ENCODE measurements at places on chromosomes 12 and 14.

DNA sequence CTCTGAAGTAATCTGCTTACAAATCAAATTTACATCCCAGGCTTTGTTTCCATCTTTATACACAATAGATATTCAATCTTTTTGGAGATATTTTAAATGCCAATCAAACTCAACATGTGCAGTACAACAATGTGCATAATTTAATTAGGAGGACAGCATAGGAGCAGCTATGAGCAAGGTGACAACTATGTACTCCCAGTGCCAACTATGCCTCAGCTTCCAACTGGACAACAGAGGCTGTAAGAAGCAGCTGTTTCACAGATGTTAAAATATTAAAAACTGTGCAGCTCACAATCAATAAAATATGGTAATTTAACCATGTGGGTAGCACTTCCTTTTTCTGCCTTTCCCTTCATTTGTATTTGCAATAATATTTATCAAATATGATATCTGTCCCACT is 99.9 kb downstream of the ST8SIA1 start:
- no peak for DNase-seq

DNA sequence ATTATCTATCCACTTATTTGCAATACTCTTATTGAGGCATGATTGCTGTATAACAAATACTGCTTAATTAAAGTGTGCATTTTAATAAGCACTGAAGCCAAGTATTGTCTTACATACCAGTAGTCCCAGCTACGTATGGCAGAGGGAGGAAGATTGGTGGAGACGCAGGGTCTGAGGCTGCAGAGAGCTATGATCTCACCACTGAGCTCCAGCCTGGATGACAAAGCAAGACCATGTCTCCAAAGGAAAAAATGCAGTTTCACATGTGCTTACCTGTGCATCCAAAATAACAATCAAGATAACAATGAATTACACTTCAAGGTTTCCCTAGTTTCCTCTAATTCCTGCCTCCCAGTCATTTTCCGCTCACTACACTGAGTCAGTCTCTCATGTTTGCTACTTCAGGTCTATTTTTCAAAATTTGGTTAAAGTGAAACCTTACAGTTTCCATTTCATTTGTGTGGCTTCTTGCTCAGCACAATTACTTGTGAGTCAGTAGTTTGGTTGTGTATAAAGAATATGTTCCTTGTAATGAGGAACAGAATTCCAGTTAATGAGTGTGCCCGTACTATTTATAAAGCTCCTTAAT is 1250.1 kb downstream of the TMEM121 start:
- peak; percentile 42 for DNase-seq

- DNase-seq: no peak
Observed at GRCh38 chr12:84891106-84891838, 21.3 kb downstream of the SLC6A15 start.

GRCh38 chr12:62113366-62114011 is 146.7 kb upstream of the USP15 start:
- no peak for DNase-seq

DNA sequence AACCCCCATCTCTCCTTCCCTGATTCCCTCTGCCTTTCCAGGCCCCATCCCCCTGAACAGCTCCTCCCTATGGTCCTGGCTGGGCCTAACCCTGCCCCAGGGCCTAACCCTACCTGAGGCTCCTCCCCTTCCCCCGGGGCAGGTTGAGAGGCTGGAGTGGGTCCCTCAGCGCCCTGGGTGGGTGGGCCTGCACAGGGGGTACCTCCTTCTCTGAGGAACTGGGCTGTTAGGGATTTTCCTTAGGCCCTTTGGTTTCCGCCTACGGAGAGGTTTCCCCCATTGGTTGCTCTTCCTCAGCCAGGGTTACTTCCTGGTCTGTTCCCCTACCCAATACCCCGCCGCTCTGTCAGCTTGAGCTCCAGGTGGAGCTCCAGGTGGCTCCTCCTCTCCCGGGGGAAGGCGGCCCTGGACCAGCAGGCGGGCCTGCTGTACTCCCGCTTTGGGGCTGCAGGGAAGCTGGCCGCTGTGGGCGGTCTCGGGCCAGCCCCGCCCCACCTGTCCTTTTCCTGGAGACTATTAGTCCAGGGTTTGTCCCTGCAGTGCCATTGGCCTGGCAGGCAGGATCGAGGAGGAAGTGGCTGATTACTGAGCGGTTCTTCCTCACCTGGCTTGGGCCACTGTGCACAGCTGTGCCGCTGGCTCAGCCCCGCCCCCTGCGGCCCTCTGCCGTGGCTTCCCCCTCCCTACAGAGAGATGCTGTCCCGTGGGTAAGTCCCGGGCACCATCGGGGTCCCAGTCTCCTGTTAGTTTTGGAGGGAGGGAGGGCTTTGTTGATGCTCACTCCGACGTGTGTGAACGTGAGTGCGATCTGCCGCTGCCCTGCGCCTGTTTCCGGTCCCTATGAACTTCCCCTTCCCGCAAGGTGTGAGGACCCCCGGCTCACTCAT is 2.5 kb downstream of the C12orf57 start:
- DNase-seq: peak; percentile 49

DNA sequence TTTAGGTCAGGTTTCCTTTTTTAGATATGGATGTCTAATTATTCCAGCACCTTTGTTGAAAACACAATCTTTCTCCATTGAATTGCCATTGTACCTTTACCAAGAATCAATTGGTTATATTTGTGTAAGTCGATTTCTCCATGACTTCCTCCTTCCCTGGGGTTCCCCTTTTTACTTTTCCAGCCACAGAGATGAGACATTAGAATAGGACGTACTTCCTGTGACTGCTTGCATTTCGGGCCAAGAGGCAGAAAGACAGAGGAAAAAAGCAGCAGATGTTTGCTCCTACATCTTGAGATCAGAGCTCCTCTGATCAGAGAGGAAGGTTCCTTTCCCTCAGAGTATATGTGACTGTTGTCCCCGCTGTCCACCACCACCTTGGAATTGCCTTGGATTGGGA is 453.7 kb upstream of the RGS6 start:
- no peak for DNase-seq

- DNase-seq: no peak
Observed at GRCh38 chr14:60974090-60974651, 6.7 kb downstream of the TRMT5 start.

- DNase-seq: no peak
Observed at GRCh38 chr12:11749943-11750690, 100.6 kb downstream of the ETV6 start.

- DNase-seq: no peak
Observed at GRCh38 chr12:11158885-11159444, 12.0 kb upstream of the SMIM10L1 start.

DNA sequence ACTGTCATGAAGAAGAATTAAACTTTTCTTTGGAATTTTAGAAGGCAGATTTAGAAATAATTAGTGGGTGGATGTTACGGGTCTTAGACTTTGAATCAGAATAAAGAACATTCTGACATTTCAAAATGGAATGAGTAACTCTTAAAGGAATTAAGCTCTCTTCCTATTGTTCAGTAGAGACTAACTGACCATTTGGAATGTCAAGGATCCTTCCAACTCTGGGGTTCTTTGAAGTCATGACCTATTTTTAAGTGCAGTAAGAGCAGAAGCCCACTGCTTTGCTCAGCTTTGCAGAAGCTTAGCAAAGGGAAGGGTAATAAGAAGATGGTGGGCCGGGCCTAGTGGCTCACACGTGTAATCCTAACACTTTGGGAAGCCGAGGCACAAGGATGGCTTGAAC is 4.0 kb downstream of the CHURC1 start:
- no peak for DNase-seq

GRCh38 chr12:111791507-111791906 is 24.8 kb downstream of the ALDH2 start:
- no peak for DNase-seq

- DNase-seq: no peak
Observed at GRCh38 chr12:101322480-101322879, 42.6 kb downstream of the UTP20 start.

GRCh38 chr12:26566675-26567074 is 266.3 kb downstream of the ITPR2 start:
- no peak for DNase-seq

- no peak for DNase-seq
Observed at GRCh38 chr14:86902176-86902950, 1090.6 kb downstream of the GALC start.

GRCh38 chr14:21208554-21208953 is 52.7 kb upstream of the OR5AU1 start:
- no peak for DNase-seq

DNA sequence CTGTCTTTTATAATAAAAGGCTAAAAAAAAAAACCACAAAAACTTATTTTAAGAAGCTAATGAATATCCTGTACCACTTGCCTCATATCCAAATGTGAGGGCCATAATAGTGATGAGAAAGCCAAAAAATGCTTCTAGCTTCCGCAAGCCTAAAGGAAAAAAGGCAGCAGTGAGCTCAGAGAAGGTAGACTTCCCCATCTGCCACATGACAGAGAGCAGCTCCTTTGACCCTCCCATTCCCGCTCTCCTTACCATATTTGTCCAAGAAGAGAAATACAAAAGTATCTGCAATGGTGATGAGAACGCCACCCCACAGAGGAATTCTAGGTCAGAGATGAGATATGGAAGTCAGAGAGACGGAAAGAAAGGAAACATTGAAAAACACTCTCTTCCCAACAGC is 27.1 kb downstream of the SLC11A2 start:
- DNase-seq: no peak

- no peak for DNase-seq
Observed at GRCh38 chr12:6068227-6068626, 56.2 kb downstream of the VWF start.

GRCh38 chr14:76203086-76204001 is 51.6 kb downstream of the GPATCH2L start:
- DNase-seq: no peak

DNA sequence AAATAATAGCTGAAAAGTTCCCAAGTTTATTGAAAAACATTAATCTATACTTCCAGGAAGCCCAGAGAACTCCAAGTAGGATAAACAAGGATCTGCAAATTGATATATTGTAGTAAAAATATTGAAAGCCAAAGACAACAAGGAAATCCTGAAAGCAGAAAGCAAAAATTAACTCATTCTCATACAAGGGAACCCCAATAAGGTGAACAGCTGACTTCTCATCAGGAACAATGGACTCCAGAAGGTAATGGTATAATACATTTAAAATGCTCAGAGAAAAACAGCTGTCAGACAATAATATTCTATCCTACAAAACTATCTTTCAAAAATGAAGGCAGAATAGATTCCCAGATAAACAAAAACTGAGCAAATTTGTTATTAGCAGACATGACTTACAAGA is 138.1 kb upstream of the BMP4 start:
- no peak for DNase-seq

- DNase-seq: no peak
Observed at GRCh38 chr14:102088012-102088792, 1.4 kb upstream of the HSP90AA1 start.

- DNase-seq: no peak
Observed at GRCh38 chr12:79566452-79567174, 124.2 kb downstream of the PAWR start.

GRCh38 chr14:105589161-105589925 is 63.0 kb downstream of the TMEM121 start:
- no peak for DNase-seq

DNA sequence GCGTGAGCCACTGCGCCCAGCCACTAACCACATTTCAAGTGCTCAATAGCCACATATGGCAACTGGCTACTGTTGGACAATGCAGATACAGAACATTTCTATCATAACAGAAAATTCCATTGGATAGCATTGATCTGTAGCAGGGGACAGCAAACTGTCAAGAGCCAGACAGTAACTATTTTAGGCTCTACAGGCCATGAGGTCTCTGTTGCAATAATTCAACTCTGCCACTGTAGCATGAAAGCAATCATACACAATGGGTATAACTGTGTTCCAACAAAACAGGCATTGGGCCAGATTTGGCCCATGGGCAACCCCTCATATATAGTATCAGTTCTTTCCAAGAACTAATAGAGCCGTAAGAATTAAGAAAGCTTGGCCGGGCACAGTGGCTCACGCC is 8.0 kb downstream of the CSRNP2 start:
- no peak for DNase-seq

DNA sequence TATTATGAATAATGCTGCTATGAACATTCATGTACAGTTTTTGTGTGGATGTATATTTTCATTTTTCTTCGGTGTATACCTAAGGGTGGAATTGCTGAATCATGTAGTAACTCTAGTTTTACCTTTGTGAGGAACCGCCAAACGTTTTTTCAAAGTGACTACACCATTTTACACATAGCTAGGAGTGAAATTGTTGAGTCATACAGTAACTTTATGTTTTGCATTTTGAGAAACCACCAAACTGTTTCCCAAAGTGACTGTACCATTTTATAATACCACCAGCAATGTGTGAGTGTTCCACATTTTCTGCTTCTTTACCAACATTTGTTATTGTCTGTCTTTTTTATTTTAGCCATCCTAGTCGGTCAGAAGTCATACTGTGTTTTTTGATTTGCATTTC is 3.1 kb upstream of the TPH2 start:
- no peak for DNase-seq

DNA sequence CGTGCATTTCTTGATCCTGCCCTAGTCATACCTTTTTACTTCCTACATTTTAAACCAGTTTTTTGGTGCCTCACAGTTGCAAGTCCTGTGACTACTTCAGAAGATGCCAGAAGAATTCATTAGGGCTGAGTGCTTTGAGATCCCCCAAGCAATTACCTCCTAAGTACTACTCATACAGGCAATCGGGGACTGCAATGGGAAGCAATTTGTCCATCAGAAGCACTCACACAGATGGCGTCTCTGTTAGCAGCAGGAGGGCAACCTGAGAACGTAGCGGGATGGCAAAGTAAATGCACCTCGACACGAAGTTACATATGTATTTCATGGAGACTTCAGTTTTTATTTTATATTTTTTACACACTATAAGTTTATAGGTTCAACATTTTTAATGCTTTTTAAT is 188.3 kb downstream of the CAPZA3 start:
- DNase-seq: no peak

DNA sequence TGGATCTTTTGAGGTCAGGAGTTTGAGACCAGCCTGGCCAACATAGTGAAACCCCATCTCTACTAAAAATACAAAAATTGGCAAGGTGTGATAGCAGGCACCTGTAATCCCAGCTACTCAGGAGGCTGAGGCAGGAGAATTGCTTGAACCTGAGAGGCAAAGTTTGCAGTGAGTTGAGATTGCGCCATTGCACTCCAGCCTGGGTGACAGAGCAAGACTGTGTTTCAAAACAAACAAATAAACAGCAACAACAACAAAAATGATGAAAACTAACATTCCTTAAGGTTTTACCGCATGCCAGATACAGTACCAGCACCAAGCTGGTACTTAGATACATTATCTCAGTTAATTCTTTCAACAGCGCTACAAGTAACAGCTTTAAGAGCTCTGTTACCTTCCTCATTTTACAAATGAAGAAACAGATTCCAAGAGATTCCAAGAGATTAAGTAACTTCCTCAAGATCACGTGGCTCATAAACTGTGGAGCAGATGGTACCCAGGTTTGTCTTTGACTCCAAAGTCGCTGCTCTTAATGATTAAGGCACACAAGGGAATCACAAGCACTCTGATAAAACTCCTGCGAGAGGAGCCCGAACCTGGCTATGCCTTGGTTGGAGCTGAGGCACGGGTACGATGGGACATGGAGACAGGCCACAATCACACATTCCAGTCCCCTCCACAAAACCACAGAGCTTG is 17.7 kb upstream of the PLEK2 start:
- no peak for DNase-seq

- DNase-seq: peak; percentile 16
Observed at GRCh38 chr12:8698132-8698851, 501 bp downstream of the RIMKLB start.

Measured in T-helper 2 cell (primary cell).